ENCODE measurements at places on chromosomes 2 and 18.

DNA sequence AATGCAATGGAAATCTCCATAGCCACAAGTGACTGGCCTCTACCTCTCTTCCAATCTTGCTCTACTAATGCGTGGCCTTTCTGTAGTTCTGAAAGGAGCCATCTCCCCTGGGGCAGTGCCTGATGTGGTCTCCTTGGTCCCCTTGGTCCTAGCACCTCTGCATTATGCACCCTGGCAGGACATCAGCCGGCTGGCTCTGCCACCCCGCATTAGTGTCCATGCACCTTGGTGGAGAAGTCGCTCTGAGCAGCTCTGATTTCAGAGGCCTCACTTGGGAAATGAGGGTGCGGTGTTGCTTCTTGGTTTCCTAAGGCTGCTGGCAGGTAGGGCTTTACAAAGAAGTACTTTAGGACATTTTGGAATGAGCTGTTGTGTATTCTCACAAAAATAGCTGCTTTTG, 317.9 kb downstream of the GBX2 start:
- no peak for DNase-seq

DNA sequence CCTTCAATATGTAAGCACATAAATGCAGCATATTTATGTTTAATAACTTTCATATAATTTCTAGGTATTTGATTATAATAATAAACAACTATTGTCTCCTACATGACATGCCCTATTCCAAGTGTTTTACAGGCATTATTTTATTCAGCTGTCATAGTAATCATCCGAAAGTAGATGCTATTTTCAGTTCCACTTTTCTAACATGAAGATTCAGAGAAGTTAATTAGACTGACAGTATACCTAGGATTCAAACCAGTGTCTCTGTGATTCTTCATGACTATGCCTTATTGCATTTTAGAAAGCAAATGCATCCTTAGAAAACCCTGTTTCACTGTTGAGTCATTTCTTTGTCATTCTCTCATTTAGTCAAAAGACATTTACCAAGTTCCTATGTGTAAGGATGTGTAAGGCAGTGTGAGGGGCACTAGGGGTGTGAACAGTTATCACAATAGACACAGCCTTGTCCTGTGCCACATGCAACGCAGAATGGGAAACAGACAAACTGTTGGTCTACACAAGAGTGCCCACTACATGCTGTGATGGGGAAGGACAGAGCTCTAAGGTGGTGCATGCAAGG, 79.8 kb downstream of the DTNA start:
- no peak for DNase-seq

DNA sequence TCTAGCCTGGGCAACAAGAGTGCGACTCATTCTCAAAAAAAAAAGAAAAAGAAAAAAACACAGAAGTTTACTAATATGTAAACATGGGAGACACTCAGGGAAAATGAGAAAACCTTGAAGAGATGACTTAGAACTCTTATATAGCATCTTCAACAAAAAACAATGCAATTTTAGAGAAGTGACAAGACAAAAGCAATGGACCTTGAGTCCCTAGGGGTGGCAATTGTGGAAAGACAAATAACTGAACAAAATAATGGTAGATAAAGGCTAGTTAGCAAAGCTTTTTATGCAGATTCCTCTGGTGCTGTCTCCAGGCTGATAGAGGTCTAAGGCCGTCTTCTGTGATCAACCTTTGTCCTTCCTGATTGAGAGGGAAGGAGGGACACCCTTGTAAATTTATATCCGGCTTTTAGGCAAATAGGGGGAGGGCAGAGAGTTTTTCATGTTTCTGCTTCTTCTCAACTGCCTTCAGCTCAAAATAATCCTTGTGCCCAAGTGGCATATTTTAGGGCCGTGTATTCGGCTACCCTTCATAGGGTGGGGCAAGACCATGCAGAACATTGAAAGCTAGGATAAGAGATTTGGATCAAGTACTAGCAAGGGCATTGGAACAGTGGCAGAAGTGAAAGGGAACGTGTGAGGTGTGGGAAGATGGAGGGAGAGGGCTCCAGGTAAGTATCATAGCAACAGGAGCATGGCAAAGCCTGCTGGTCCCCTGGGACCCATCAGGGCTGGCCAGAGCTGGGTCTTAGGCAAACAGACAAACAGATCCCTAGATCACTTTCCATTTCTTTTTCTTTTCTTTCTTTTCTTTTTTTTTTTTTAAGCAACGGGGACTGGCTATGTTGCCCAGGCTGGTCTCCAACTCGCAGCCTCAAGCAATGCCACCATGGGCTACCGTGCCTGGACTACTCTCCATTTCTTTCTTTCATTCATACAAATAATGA, 116.2 kb upstream of the STPG4 start:
- DNase-seq, result no peak

GRCh38 chr2:210363876-210364275, 48.9 kb upstream of the MYL1 start:
- no peak for DNase-seq

DNA sequence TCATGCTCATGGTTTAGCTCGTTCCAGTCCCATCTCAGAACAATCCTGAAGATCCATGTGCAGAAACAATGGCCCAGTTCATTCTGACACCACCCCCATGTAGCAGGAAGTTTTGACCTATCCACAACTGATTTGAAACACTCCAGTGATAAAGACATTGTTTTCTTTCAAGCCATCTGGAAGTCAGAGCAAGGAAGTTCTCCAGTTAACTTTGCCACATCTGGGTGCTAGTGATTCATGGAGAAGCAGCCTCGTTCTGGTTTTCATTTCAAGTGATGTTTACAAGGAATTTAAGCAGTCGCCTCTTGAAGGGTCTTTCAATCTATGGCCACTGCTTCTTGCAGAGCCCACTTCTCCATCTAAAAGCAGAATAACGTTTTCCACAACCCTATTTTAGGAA, 36.6 kb upstream of the TWIST2 start:
- no peak for DNase-seq

- DNase-seq, result peak; percentile 33
Observed at GRCh38 chr2:48249631-48250473, 280.1 kb upstream of the STON1 start.

DNA sequence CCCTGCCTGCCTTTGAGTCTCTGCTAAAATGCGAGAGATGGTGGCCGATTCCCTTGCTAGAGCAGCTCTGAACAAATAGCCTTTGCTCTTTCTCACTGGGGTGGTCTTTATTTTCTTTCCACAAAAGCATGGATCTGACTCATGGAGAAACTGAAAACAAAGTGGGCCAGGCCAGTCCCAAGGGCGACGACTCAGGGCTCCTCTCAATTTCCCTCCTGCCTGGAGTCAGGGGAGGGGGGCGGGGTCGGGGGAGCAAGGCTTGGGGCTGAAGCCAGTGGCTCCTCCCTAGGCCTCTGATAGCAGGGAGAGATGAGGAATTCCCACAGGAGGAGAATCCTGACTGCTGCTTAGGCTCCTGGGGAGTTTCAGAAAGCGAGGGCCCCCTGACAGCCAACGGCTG, 17.1 kb upstream of the IL1R2 start:
- no peak for DNase-seq

GRCh38 chr2:48754874-48755273, 650 bp downstream of the LHCGR start:
- no peak for DNase-seq

- DNase-seq, result no peak
Observed at GRCh38 chr2:107393516-107393915, 433.2 kb upstream of the RGPD4 start.

- no peak for DNase-seq
Observed at GRCh38 chr2:43191947-43192516, 34.4 kb downstream of the ZFP36L2 start.

- DNase-seq, result no peak
Observed at GRCh38 chr2:225270053-225270452, 129.5 kb upstream of the NYAP2 start.

DNA sequence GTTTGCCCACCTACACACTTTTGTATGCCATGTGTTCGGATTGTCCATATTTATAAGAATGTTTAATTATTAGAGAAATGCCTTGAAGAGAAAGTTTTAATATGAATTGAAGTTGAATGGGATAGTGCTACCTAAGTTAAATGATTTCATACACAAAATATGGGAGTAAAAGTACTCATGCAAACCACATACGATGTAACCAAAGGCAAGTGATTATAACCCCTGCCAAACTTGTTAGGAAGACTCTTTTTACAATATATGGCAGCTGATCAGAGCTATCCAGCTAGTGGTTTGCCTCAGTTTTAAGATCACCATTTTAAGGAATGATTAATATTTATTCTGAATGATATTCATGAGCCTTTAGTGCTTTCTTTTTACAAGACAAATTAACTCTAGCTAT, 106.7 kb downstream of the MYO1B start:
- DNase-seq, result no peak

- no peak for DNase-seq
Observed at GRCh38 chr2:157349949-157350515, 24.4 kb upstream of the ERMN start.

DNA sequence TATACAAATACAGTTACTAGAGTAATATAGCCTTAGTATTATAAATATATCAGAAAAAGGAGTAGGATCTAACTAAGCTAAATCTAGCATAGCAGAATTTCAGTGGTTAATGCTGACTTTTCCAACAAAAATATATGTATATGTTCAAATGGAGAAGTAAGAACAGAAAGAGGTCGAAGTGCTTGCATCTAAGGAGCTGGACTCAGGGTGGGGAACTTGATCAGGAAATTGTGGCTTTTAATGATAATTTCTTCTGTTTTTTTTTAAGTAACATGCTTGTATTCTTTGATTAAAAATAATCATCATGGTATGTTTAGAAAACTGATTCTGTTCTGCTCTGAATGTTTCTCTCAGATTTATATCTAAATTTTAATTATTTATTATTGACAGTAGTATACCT, 327.1 kb downstream of the GALNT13 start:
- no peak for DNase-seq

DNA sequence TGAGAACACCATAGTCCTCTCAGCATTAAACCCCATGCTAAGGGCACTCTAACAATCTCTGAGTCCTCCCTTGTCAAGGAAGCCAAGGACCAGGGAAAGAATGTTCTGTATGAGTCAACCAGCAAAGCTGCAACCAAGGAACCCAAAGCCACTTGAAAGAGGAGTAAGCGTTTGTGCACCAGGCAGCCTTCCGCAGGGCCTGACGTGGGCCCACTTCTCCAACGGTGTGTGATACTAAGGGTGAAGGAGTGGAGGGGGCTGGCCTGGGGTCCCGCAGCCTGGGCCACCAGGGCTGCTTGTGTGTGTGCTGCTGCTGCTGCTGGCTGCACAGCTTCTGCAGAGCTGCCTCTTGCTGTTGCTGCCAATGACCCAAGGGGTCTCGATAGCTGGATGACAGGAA, 30.1 kb upstream of the GALNT14 start:
- no peak for DNase-seq

DNA sequence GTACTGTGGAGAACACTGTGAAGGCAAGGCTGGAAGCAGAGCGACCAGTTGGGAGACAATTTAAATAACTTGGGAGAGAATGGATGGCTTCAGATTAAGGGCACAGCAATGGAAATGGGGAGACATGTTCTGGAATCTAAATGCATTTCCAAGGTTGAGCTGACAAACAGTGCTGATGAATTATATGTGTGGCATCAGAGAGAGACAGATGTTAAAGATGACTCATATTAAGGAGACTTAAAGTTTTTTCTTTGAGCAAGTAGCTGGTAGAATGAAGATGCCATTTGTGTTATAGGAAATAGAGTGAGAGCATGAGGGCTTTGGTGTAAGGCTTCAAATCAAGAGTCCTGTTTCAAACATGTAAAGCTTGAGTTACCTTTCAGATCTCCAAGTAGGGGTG, 441.8 kb downstream of the SETBP1 start:
- DNase-seq, result no peak

DNA sequence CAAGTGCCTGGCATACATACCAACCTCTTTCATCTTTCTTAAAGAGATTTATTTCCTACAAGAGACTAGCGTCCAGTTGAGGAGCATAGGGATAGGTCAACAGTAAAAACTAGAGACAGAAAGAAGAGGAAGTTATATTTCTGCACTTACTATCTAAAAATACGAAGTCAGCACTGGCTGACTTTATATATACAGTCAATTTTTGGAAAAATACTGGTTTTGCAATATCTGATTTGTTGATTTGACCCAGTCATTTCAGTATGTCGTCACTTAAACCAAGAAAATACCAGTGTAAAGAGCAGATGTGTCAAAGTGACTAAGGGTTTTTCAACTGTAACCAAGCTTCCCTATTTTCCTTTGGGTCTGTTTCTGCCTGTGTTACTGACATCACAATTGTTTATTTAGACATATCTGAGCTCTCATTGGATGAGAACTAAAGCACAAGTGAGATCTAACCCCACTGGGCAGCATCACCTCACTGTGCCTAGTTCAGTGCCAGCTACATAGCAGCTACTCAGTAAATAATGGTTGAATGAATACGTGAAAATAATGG, 23.0 kb downstream of the CYTIP start:
- DNase-seq, result no peak

GRCh38 chr2:239769554-239770245, 255.4 kb downstream of the NDUFA10 start:
- DNase-seq, result no peak

DNA sequence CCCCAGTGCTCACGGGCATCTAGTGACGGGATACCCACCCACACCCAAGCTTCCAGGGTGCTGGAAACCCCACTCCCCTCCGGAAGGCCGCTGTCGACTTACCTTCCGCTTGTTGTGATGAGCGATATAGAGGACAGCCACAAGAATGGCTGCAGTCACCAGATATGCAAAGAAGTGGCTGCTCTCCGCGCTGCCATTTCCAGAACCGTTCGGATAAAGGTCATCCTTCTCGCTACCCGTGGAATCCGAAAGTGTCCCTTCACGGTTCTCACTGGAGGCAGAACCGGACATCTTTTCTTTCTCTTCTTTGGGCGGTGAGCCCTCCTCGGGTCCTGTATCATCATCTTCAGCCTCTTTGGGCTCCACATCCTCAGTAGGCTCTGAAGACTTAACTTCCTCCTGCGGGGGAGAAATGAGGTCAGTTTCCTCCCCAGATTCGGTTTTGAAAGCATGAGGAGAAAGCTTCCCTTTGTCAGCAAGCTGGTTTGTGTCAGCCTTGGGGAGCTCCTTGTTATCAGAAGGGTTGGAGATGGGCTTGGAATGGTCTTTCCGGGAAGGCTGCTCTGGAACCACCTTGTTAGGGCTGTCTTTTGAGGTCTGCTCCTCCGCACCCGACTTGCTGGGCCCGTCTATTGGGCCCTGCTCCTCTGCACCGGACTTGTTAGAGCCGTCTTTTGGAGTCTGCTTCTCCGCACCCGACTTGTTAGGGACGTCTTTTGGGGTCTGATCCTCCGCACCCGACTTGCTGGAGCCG, 1.2 kb downstream of the TGOLN2 start:
- no peak for DNase-seq

DNA sequence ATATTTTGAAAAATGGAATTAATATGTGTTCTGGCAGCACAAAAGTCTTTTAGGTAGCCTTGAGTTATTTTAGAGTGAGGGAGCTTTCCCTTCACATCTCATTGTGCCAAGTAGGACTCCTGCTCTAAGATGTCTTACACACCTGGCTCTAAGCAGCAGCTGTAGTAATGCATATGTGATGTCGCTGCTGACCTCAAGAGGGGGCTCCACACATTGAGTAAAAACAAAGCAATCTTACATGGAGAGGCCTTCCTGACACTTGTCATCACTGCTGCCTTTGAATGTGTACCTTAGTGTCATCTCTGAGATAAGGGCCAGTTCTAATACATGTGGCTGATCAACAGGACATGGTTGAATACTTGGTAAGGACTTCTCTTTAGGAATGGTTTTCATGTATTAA, 75.8 kb downstream of the ACTR3 start:
- no peak for DNase-seq
